Fibroblast of the aortic adventitia (primary cell): ENCODE measurements at places on chromosomes 5 and 9. TPM values are rescaled to one million over a fixed set of nuclear protein-coding genes. Genes with fewer than 3 reads are reported as not detected.

INSL6 gene
- total RNA-seq: not detected in 2 replicates

LEAP2 gene
- 0.18 and 0.74 TPM in 2 replicates for total RNA-seq

FIBCD1 gene
- total RNA-seq: 0.27 TPM in 1 of 2 replicates, not detected in the other

RPS14 gene
- 3,673 and 3,861 TPM in 2 replicates for total RNA-seq

OR1Q1 gene
- 0.81 TPM in 1 of 2 replicates, not detected in the other for total RNA-seq

CEL gene
- 0.27 TPM in 1 of 2 replicates, not detected in the other for total RNA-seq
